ENCODE measurements at places on chromosomes 7 and 10. TPM values are rescaled to one million over a fixed set of nuclear protein-coding genes. Genes with fewer than 3 reads are reported as not detected.

Gene LDB3
- total RNA-seq, result 4.9 TPM

Gene ACTR1A
- total RNA-seq, result 96.4 TPM

Gene MYO1G
- 6.0 TPM for total RNA-seq

Gene PKD1L1
- total RNA-seq, result 0.20 TPM

Gene CDC14C
- total RNA-seq, result not detected

Gene SEMA3A
- total RNA-seq, result 19.2 TPM

Gene STK31
- 1.0 TPM for total RNA-seq

Gene UPK3B
- 3.3 TPM for total RNA-seq

Gene HEPACAM2
- 1.2 TPM for total RNA-seq

Gene ACBD7
- total RNA-seq, result 0.40 TPM

Gene FAM25A
- total RNA-seq, result not detected

Gene SMKR1
- 2.0 TPM for total RNA-seq

Gene PTPRN2
- 11.9 TPM for total RNA-seq

Gene RNLS
- total RNA-seq, result 14.6 TPM

Gene ADCYAP1R1
- total RNA-seq, result 7.2 TPM

Gene IL6
- 0.52 TPM for total RNA-seq

Gene PLCE1
- total RNA-seq, result 3.5 TPM

Gene SPDYE1
- total RNA-seq, result not detected

Gene OR6V1
- total RNA-seq, result not detected

Gene METTL27
- total RNA-seq, result 3.1 TPM

Gene TLX1
- not detected for total RNA-seq

Gene ARHGAP19
- total RNA-seq, result 10.9 TPM

Gene ENTPD1
- total RNA-seq, result 68.3 TPM

Gene MDFIC
- 13.7 TPM for total RNA-seq

Gene EVX1
- total RNA-seq, result not detected

Gene GPR15LG
- 0.32 TPM for total RNA-seq

Gene CYP3A7
- total RNA-seq, result 92.6 TPM

Gene MMP21
- total RNA-seq, result 0.17 TPM

Gene MINDY4
- 23.1 TPM for total RNA-seq

Gene PAPOLB
- 0.14 TPM for total RNA-seq

Gene RUFY2
- total RNA-seq, result 25.0 TPM
